ENCODE measurements at places on chromosomes 13 and 19.

DNA sequence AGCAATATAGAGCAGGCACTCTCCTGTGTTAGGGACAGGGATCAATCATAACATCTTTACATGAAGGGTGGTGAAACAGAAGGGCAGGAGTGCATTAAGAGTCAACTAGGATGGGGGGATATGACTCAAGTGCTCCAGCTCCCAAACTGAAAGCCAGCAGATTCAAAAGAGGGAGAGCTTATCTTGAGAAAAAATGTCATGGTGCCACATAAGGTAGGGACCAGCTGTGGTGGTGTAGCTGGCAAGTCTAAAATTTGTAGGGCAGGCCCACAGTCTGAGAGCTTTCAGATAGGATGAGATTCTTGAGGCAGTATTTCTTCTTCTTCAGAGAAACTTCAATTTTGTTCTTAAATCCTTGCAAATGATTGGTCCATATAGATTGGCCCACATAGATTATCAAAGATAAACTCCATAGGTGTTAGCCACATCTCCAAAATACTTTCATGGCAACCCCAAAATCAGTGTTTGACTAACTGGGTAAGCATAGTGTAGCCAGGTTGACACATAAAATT, 19.1 kb downstream of the DNAJC15 start:
- DNase-seq = no peak

DNA sequence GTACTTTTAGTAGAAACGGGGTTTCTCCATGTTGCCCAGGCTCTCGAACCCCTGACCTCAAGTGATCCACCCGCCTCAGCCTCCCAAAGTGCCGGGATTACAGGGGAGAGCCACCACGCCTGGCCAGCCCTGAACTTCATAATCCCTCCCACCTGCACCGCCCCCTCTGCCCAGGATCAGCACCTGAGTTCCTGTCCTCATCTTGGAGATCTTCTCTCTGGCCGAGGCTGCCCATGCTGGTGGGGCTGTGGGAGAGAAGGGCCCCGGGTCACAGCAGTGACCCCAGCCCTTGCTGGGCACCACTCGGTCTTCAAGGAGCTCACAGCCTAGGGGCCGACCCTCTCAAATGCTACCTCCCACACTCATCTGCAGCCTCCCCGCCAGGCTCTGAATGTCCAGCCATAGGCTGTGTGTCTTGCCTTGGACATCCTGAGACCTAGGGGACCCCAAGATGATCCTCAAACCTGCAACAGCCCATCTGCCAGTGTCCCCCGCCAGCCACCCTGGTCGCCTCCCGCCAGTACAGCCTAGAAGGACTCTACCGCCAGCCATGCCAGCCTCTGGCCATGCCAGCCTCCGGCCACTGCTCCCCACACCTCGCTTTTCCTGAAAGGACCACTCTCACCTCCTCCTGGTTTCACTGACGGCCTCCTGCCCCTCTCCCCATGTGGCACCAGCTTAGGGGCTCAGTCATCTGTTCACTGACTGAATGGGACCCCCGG, 1.5 kb downstream of the ATP8B3 start:
- no peak for DNase-seq

DNA sequence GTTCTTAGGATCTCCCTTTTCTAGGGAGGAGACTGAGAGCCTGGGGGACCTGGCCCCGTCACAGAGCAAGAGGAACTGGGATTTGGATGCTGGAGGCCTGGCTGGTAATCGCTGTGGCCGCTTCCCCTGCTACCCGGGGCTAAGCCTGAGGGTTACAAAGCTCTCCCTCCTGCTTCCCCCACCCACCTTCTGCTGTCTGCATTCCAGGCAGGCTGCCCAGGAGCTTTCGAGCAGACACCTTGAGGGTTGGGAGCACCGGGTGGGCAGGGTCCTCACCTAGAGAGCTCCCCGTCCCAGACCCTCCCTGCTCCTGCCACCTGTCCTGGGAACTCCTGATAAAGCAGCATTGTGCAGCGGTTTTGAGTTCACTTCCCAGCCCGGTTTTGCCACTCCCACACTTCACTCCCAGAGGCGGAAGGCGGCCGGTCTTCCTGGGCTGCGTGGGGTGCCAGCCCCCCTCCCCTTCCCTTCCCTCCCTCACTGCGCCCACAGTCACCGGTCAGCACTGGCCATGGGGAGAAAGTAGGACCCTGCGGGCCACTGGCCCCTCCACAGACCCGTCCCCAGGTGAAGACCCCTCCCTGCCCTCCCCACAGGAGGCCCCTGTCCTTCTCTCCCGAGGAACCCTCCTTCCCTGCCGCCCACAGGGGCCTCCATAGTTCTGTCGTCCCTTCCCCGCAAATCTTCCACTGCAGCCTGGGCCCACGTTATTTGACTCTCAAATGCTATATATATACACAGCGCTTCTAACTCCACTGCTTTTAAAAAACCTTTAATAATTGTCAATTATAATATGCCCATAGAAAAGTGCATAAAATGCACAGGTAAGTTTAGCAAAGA, 8.1 kb downstream of the PAK4 start:
- no peak for DNase-seq

GRCh38 chr19:11195681-11196080, 1.7 kb downstream of the KANK2 start:
- no peak for DNase-seq

DNA sequence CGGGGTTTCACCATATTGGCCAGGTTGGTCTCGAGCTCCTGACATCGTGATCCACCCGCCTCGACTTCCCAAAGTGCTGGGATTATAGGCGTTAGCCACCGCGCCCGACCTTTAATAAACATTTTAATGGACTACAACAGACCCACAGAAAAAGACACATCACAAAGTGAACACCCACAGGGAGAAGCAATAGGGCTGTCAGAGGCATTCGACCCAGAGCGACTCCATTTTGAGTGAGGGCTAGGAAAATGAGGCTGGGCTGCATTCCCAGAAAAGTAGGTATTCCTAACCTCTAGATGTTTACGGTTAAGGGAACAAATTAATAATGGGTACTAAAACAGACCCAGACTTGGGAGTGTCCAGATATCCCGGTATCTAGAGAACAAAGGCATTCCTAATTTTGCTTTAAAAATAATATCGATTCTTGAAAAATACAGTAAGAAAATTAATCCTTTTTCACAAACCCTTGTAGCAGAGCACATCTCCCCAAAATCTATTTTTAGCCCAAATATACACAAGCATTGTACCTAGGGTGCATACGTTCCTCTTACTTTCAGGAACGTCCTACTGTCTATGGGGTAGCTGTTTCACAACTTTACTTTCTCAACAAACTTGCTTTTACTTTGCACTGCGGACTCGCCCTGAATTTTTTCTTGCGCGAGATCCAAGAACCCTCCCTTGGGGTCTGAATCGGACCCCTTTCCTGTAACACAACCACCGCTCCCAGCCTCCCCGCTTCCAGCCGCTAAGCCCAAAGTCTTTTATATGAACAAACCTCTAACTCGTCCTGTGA, 811 bp upstream of the ZNF8 start:
- DNase-seq = no peak

DNA sequence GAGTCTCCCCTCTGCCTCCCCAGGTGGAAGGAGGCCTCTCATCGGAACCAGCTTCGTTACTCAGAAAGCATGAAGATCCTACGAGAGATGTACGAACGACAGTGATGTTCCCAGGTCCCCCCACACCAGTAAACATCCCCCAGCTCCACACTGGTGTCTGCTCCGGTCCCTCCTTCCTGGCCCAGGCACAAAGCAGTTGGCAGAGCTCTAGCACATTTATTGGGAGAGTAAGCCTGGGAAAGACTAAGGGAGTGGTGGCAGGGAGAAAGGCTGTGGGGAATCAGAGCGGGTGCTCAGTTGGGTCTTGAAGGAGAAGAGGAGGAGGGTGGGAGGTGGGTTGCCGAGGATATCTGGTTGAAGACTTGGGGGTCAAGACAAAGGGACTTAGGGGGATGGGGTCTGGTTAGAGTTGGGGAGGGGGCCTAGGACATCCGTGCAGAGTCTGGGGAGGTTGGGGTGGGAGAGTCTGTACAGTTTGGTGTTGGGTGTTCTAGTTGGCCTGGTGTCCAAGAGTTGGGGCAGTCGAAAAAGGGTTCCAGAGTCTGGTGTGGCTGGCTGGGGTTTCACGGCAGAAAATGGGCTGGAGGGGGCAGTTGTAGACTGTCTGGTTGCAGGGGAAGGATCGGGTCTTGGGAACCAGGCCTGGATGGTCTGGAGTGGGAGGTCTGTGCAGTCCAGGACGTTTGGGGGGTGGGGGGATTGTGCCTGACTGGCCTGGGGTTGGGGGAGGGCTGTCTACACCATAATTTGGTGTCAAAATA, 2.3 kb downstream of the HSPB6 start:
- no peak for DNase-seq

DNA sequence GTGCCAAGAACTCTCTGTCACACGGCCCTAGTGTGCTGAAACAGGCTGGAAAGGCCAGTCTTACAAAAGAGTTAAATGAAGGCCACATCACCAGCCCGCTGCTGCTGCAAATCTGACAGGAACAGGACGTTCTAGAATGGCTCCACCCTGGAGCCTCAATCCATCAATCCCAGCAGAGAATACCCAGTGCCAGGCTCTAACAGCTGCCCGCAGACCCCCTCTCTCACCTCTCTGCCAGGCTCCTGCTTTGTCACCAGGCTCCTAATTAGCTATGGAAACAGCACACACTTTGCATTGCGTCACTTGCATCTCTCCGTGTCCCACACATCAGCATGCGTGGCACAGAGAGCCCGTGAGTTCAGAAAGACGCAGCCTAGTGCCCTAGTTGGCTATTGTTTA, 314.1 kb downstream of the FOXO1 start:
- no peak for DNase-seq

GRCh38 chr19:44869733-44870470, 21.2 kb upstream of the TOMM40 start:
- no peak for DNase-seq

- no peak for DNase-seq
Measured at GRCh38 chr19:48615231-48616040, 560 bp upstream of the FAM83E start.
